ENCODE measurements at places on chromosomes 4 and X.

GRCh38 chr4:123984886-123985285 is 588.3 kb downstream of the SPRY1 start:
- no peak overlapping the region for H3K27ac ChIP-seq
- no peaks in the 10 kb centered on the region for H3K27me3 ChIP-seq
- DNase-seq, result no peak
- no peaks in the 10 kb centered on the region for H3K36me3 ChIP-seq
- no peak overlapping the region for H3K4me3 ChIP-seq

DNA sequence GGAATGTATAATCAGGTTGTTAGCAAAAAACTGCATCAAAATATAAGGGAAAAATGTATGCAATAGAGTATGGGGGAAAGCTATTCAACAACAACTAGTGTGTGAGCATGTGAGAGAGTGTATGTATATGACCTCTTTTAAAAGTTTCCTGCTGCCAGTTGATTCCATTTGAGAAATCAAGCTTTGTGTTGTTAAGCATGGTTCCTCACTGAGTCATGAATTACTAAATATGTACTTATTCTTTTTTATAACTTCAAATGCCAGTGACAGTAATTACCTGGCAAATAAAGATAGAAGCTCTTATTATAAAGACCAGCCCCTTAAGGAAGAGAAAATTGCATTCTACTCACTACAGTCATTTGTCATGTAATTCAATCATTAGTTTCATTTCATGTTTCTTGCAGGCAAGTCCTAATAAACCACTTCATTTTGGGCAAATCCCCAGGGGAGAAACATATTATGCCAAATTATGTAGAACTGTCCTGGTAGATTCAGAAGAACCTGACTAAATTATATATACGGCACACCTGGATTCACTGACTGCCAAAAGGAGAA is 19.2 kb downstream of the RASGEF1B start:
- H3K27me3 ChIP-seq, result no peaks in the 10 kb centered on the region
- peaks cover 14% of the 10 kb centered on the region for H3K36me3 ChIP-seq
- no peak overlapping the region for H3K4me3 ChIP-seq
- DNase-seq, result no peak
- no peak overlapping the region for H3K27ac ChIP-seq

DNA sequence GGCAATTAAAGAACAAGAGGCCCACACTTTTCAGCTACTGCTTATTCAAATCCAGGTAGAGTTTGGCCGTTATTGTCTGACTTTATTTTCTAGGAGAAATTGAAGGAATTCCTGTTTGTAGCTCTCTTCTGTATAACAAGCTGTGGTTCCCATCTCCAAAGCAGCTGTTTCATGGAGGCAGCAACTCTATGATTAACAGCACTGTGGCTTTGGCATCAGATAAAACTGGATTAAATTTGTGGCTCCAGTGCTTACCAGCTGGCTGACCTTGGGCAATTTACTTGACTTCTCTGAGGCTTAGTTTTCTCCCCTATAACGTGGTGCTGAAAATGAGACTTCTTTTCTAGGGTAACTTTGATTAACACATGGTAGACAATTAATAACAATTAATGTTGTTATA is 28.1 kb downstream of the SLC30A9 start:
- no peak for DNase-seq
- no peaks in the 10 kb centered on the region for H3K27me3 ChIP-seq
- H3K36me3 ChIP-seq, result peaks cover 30% of the 10 kb centered on the region
- no peaks in the 10 kb centered on the region for H3K4me1 ChIP-seq

DNA sequence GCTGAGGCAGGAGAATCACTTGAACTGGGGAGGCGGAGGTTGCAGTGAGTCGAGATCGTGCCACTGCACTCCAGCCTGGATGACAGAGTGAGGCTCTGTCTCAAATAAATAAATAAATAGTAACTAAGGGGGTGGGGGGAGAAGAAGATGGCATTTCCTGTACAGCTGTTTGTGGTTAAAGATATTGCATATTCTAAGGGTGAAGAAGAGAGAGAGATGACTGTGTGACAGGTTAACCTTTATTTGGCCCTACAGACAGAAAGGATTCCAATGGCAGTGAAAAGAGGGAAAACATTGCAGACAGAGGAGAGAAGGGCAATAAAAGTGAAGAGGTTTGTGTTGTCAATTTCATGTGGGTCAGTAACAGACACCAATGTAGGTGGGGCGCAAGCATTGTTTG is 9.4 kb downstream of the TASL start:
- no peak overlapping the region for H3K4me3 ChIP-seq
- DNase-seq, result no peak
- H3K4me1 ChIP-seq, result peaks cover 16% of the 10 kb centered on the region
- no peak overlapping the region for H3K27ac ChIP-seq

- H3K36me3 ChIP-seq, result no peaks in the 10 kb centered on the region
- H3K27me3 ChIP-seq, result no peaks in the 10 kb centered on the region
- no peaks in the 10 kb centered on the region for H3K4me1 ChIP-seq
These were observed 206.3 kb downstream of the SLC7A11 start for GRCh38 chr4:138035781-138036258.

DNA sequence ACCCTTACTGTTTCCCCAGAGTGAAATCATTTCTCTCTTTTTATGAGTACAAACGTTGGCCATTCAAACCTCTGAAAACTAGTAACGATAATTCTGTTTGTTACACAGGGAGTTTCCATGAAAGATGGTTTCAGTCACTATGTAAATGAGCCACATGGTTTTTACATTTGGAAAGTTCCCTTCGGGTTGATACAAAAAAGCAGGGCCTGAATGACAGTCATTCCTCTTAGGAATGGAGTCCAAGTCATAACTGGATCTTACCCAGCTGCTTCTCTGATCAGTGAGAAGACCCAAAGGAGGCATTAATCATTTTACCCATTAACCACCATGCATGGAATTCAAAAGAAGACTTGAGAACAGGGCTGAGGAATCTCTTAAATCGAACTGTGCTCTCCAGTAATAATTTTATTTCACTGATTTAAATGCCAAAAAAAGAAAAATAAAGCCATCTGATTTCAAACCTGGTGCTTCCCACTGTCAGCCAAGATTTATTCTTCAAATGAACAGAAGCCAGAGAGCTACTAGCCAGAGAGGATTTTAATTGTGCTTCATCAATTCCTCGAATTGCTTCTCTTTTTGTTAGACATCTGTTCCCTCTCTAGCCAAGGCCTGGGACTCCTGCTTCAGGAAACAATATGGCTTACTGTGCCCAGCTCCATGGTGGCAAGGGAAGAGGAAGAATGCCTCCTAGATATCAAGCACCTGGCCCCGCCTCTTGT is 3.2 kb downstream of the SOWAHB start:
- peaks cover 55% of the 10 kb centered on the region for H3K27me3 ChIP-seq
- peaks cover 12% of the 10 kb centered on the region for H3K4me1 ChIP-seq
- DNase-seq, result no peak
- no peak overlapping the region for H3K27ac ChIP-seq

DNA sequence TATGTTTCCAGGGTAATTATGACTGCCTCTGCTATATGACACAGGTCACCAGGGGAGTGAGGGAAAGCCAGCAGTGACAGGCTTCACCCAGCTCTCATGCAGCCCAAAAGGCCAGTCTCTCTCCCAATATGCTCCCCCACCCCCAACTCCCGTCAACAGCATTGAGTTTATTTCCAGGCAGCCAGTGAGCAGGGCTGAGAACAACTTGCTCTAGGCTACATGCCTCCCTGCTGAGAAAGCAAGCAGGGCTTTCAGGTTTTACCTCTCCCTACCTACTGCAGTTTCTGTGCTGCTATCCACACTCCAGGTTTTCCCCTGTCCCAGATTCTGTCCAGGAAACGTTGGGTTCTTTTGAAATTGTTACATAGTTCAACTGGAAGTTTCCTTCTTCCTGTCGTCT is 291.4 kb downstream of the PABPC4L start:
- DNase-seq, result no peak
- no peaks in the 10 kb centered on the region for H3K27me3 ChIP-seq
- H3K4me1 ChIP-seq, result no peaks in the 10 kb centered on the region

DNA sequence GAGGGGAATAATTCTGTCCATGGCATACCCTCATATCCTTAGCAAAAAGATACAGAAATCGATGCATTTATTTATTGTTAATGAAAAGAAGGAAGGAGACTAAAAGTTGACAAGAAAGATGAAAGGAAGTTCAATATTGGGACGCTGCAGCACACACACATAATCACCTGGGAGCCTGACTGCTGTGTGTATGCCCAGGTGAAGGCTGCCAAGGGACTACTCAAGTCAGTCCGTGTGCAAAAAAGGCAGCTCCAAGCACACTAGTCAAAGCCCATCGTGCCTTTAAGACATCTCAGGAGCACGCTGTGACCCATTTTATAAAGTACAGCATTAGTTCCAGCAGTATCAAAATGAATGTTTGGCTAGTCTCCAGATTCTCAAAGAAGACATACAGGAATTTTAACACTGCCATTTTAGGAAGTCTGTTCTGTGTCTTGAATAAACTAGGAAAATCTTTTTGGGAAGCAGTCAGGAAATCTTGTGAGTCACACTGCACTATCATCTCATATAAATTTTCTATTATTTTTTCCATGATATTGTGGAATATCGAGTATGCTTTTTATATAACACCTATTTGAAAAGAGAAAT is 363.9 kb downstream of the GASK1B start:
- no peak overlapping the region for H3K27ac ChIP-seq
- H3K36me3 ChIP-seq, result no peaks in the 10 kb centered on the region
- H3K27me3 ChIP-seq, result no peaks in the 10 kb centered on the region
- no peak for DNase-seq
- no peaks in the 10 kb centered on the region for H3K4me1 ChIP-seq

DNA sequence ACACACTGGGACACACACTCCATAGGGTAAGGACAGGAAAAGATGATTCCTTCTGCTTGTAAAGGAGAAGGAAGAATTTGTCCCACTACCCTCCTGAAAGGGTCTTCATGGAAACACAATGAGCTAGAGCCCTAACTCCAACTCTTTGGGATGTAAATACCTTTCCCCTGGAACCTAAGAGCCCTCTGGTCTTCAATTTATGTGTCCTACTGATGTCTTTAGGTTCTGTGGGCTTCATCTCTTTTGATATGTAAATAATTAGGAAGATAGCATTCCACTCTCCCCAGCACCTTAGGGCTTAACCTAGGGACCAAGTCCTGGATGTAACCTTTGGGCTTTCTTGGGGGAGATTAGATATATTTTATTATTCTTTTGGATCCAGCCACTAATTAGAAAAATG is 38.3 kb downstream of the PF4 start:
- DNase-seq, result no peak
- H3K4me3 ChIP-seq, result no peak overlapping the region
- H3K4me1 ChIP-seq, result no peaks in the 10 kb centered on the region
- H3K27me3 ChIP-seq, result peaks cover 21% of the 10 kb centered on the region

GRCh38 chrX:121221322-121221977 is 174.0 kb downstream of the GLUD2 start:
- no peaks in the 10 kb centered on the region for H3K27me3 ChIP-seq
- H3K27ac ChIP-seq, result no peak overlapping the region
- H3K36me3 ChIP-seq, result no peaks in the 10 kb centered on the region
- no peak overlapping the region for H3K4me3 ChIP-seq
- no peaks in the 10 kb centered on the region for H3K4me1 ChIP-seq

- H3K27me3 ChIP-seq, result peaks cover 2% of the 10 kb centered on the region
- H3K36me3 ChIP-seq, result no peaks in the 10 kb centered on the region
- H3K4me1 ChIP-seq, result peaks cover 2% of the 10 kb centered on the region
These were observed 30.7 kb downstream of the PNMA6E start for GRCh38 chrX:153370293-153371055.

GRCh38 chr4:7902101-7902553 is 37.5 kb downstream of the AFAP1 start:
- no peak for DNase-seq
- no peak overlapping the region for H3K27ac ChIP-seq
- H3K4me1 ChIP-seq, result peaks cover 10% of the 10 kb centered on the region
- H3K36me3 ChIP-seq, result no peaks in the 10 kb centered on the region
- peaks cover 7% of the 10 kb centered on the region for H3K27me3 ChIP-seq
- H3K4me3 ChIP-seq, result no peak overlapping the region

DNA sequence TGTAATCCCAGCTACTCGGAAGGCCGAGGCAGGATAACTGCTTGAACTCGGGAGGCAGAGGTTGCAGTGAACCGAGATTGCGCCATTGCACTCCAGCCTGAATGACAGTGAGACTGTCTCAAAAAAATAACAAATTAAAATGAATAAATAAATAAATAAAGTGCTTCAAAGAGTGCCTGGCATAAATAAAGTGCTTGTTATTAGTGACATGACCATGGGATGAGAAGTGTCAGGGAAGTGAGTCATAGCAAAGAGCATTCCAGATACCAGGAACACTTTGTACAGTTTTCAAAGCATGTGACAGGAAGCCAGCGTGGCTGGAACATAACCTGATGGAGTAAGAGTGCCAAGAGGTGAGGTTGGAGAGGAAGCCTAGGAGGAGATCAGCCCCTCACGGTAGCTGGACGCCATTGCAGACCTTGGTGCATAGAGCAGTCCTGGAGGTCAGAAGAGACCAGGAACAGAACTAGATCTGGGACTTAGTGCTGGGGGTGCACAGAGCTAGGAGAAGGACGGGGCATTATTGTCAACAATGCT is 6.0 kb upstream of the WDR13 start:
- H3K27ac ChIP-seq, result no peak overlapping the region
- H3K4me3 ChIP-seq, result no peak overlapping the region
- no peaks in the 10 kb centered on the region for H3K27me3 ChIP-seq
- H3K4me1 ChIP-seq, result peaks cover 2% of the 10 kb centered on the region

DNA sequence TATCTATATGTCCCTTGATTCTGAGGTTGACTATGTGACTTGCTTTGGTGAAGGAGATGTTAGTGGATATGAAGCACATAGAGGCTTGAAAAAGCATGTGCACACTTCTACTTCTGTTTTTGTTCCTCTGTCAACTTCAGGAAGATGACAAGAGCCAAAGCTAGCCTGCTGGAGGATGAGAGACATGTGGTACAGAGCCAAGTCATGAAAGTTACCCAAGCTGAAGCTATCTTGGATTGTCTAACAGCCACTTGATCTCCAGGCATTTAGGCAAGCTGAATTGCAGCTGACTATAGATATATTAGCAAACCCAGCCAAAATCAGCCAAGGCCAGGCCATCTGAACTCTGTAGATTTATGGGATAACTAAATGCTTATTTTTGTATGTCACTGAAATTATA is 70.8 kb upstream of the DYNLT3 start:
- no peak overlapping the region for H3K27ac ChIP-seq
- no peaks in the 10 kb centered on the region for H3K36me3 ChIP-seq
- H3K4me1 ChIP-seq, result no peaks in the 10 kb centered on the region
- H3K27me3 ChIP-seq, result peaks cover 8% of the 10 kb centered on the region

DNA sequence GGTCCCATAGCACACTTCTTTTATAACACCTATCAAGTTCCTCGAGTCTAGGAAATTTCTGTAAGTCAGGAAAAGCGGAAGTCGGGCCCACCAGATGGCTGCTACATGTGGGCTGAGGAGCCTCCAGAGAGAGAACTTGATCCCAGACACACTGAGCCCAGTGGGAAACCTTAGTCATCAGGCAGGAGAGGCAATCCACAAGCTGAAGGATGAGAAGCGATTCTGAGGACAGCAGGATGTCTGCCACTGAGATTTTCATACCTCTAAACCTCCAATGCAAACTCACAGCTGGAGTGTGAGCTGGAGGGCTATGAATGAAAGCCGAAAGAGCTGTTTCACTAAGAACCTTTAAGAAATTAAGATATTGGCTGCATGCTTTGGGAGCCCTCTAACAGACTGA is 52.6 kb upstream of the PDHA1 start:
- no peaks in the 10 kb centered on the region for H3K4me1 ChIP-seq
- H3K27ac ChIP-seq, result no peak overlapping the region
- no peaks in the 10 kb centered on the region for H3K36me3 ChIP-seq
- H3K27me3 ChIP-seq, result no peaks in the 10 kb centered on the region
- DNase-seq, result no peak
- H3K4me3 ChIP-seq, result no peak overlapping the region

- H3K27me3 ChIP-seq, result no peaks in the 10 kb centered on the region
- H3K4me1 ChIP-seq, result no peaks in the 10 kb centered on the region
- DNase-seq, result peak; percentile 34
- H3K36me3 ChIP-seq, result peaks cover 21% of the 10 kb centered on the region
These were observed 22.4 kb downstream of the TMEM33 start for GRCh38 chr4:41957634-41958033.

All from activated CD8-positive, alpha-beta T cell treated with anti-CD3 and anti-CD28 coated beads, Interleukin-2, amount 10 ng/mL, durations not matched to agents 7 days and 5 days (primary cell).